Small intestine (tissue), 16 donors: ENCODE measurements at places on chromosomes 2 and 18. TPM values are rescaled to one million over a fixed set of nuclear protein-coding genes. Genes with fewer than 3 reads are reported as not detected.

PGAP1 gene
- 0.67 TPM for polyA plus RNA-seq

DSEL gene
- 0.27 TPM for polyA plus RNA-seq

STARD6 gene
- polyA plus RNA-seq = not detected

IL36G gene
- not detected for polyA plus RNA-seq

OSBPL6 gene
- polyA plus RNA-seq = 4.4 TPM

SIGLEC15 gene
- 8.6 TPM for polyA plus RNA-seq

PSMA8 gene
- polyA plus RNA-seq = 0.15 TPM

PLCD4 gene
- polyA plus RNA-seq = 0.97 TPM

RGPD3 gene
- 0.13 TPM for polyA plus RNA-seq

KCNF1 gene
- not detected for polyA plus RNA-seq

FAM228A gene
- 0.54 TPM for polyA plus RNA-seq

MC2R gene
- polyA plus RNA-seq = 0.01 TPM

TSPYL6 gene
- polyA plus RNA-seq = not detected

CLEC4F gene
- 0.54 TPM for polyA plus RNA-seq
